Naive B cell (primary cell): ENCODE measurements at places on chromosomes 2 and 18. TPM values are rescaled to one million over a fixed set of nuclear protein-coding genes. Genes with fewer than 3 reads are reported as not detected.

Gene SPC25
- not detected for polyA plus RNA-seq

GRCh38 chr2:13000664-13001363, 284.1 kb downstream of the TRIB2 start:
- no peak for DNase-seq

DNA sequence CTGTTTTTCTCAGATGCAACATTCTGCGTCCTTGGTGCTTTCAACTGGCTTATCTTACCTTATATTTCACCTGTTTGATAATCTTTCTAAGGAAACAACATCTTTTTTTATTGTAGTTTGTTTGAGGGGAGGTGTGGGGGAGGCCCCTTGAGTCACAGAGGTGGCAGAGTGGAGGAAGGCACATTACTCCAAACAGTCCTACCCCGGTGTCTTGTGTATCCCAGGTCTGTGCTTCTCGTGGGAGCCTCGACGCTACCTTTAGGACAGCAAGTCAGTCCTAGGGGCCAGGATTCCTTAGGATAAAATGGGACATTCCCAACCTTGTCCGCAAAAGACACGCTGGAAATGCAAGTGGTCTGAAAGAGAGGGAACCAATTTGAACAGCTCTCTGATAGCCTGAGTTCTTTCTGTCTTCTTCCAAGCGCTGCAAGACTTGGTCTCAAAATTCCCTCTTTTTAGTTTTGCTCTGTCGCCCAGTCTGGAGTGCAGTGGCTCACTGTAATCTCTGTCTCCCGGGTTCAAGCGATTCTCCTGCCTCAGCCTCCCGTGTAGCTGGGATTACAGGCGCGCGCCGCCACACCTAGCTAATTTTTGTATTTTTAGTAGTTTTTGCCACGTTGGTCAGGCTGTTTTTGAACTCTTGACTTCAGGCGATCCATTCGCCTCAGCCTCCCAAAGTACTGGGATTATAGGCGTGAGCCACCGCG, 4.0 kb downstream of the GATA6 start:
- no peak for DNase-seq

Gene AQP4
- not detected for polyA plus RNA-seq

GRCh38 chr2:111054791-111055691, 65.7 kb upstream of the BCL2L11 start:
- peak; percentile 67 for DNase-seq

Gene TANK
- polyA plus RNA-seq, result 154 TPM

GRCh38 chr2:27408601-27409320, 630 bp downstream of the PPM1G start:
- DNase-seq, result no peak

DNA sequence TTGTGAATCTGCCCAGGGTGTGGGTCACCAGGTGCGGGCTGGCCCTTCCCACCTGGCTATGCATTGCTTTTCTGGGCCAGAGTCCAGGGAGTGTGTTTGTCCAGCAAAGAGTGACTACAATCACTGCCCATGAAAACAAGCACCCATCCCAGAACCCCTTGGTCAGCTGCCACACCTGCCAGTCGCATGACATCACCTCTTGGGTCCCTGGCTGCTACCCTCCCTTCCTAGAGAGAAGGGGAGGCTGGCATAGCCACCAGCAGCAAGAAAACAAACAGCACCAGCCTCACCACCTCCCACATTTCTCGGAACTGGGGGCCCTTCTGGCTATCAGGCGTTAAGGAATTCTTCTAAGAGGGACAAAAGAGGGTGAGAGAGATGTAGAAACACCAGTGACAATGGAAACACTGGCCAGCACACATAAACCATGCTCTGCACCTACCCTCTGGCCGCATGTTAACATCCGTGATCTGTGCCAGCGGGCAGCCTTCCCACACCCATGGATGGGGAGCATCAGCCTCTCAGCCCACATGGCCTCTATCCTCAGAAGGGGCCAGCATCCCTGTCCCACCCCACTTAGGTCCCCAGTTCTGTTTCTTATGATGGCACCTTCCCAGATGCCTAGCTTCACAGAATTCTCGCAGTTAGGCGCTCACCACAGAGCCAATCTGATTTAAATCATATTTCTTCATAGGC, 109.7 kb upstream of the GLI2 start:
- no peak for DNase-seq

GRCh38 chr2:158131919-158132566, 30.4 kb downstream of the UPP2 start:
- no peak for DNase-seq

Gene BCL2
- polyA plus RNA-seq, result 11.8 TPM

DNA sequence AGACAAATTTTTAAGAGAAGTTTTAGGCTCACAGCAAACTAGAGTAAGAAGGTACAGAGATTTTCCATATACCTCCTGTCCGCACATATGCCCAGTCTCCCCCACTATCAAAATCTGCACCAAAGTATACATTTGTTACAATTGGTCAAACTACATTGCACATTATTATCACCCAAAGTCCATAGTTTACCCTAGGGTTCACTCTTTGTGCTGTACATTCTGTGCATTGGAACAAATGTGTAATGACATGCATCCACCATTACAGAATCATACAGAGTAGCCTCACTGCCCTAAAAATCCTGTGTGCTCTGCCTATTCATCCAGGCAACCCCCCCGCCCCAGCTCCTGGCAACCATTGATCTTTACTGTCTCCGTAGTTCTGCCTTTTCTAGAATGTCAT, 61.7 kb upstream of the SPRED2 start:
- DNase-seq, result no peak

Gene NPPC
- polyA plus RNA-seq, result not detected

Gene CHST9
- polyA plus RNA-seq, result not detected

Gene NAGK
- polyA plus RNA-seq, result 84.9 TPM

DNA sequence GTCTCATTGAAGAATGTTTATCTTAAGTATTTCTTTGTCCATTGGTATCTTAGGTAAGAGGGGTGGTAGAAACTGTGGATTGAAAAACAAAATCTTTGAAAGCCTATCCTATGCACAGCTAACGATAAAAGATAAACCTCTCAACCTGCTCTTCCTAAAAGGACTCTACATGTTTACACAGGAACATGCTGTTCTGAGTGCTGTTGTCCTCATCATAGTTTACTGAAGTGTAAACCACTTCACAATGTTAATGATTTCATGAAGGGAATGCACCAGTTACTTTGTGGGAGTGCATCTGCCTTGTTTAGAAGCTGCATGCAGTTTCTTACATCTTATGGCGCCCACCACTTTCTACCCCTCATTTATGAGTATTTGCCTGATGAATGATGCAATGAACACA, 1.2 kb downstream of the ACMSD start:
- DNase-seq, result no peak

Gene DOCK10
- 21.6 TPM for polyA plus RNA-seq

DNA sequence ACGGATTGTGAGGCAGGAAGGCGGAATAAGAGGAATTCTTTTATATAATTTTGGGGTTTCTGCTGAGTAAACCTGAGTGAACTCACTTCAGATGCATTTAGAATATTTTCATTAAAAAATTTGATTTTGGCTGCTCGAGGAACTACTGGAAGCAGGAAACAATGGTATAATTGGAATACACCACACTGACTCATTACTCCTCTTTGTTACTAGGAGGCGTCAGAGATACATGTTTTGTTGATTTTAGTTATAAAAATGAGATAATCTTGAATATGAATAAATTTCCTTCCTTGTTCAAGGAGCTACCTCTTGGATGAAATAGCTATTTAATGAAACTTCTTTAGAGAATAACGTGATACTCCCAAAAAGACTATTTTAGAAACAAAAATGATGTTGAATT, 97.4 kb downstream of the ANKRD36 start:
- no peak for DNase-seq

GRCh38 chr2:10933700-10934225, 22.0 kb downstream of the KCNF1 start:
- no peak for DNase-seq

GRCh38 chr2:44295633-44296359, 20.5 kb downstream of the SLC3A1 start:
- no peak for DNase-seq

GRCh38 chr2:207333599-207334300, 168.0 kb upstream of the KLF7 start:
- no peak for DNase-seq

Gene TEX44
- polyA plus RNA-seq, result not detected

Gene GLI2
- not detected for polyA plus RNA-seq

DNA sequence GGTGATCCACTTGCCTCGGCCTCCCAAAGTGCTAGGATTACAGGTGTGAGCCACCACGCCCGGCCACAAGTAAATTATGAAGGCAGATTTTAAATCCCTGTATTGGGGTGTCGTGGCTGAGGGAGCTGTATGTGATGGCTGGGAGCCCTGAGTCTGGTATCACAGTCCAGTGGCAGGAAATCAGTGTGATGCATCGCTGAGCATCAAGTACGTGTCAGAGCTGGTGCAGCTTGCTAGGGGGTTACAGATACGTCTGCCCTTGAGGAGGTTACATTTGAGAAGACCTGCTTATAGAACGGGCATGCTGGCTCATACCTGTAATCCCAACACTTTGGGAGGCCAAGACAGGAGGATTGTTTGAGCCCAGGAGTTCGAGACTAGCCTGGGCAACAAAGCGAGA, 4.3 kb downstream of the ENOSF1 start:
- no peak for DNase-seq

GRCh38 chr18:43393174-43393573, 115.9 kb upstream of the SYT4 start:
- DNase-seq, result no peak

Gene SDC1
- not detected for polyA plus RNA-seq

Gene FSHR
- polyA plus RNA-seq, result not detected

Gene HOXD13
- not detected for polyA plus RNA-seq

GRCh38 chr2:24540011-24540477, 49.0 kb downstream of the NCOA1 start:
- DNase-seq, result no peak

Gene TMEM37
- not detected for polyA plus RNA-seq

DNA sequence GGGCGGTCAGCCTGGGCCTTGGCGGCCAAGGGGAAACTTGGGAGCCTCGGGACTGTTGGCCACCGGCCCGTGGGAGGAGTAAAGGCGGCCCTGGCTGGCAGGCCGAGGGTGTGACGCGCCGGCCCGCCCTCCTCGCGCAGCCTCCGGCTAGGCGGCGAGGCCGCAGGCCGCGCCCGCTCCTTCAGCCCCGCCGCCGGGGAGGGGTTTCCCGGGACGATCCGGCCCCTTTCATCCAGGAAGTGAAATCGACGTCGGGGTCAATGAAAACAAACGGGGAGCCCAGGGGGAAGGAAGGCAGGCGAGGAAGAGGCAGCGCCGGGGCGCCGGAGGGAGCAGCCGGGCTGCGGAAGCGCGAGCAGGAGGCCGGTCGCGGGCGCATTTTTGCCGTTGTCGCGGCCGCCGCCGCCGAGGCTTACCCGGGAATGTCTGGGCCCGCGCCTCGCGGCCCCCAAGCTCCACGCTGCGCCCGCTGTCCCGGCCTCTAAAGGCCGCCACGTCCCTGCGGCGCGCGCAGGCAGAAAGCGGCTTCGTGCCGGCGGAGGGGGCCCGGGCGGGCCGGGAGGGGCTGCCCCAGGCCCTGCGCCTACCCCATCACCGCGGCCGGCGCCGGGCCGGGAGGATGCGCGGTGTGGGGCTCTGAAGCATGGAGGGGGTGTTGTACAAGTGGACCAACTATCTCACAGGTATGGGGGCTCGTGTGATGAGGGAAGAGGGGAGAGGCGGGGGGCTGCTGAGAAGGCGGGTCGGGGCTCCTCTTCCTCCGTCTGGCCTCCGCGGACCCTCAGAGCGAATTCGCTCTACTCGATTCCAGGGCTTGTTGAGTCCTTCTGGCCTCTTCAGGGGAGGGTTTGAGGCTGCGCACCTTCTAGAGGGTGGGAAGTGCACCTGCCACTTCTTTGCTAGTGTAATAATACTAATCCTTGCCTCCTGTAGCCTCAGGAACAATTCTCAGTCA, at the start of gene PLEKHA3:
Gene PLEKHA3 (plus strand): TSS at position 231 of the 955 bp plus-strand sequence. CDS start 413 bp downstream, at position 644.
- peak; percentile 81 for DNase-seq

Gene SALL3
- not detected for polyA plus RNA-seq

- DNase-seq, result peak; percentile 10
Measured at GRCh38 chr2:168336786-168337388, 89.5 kb upstream of the STK39 start.

DNA sequence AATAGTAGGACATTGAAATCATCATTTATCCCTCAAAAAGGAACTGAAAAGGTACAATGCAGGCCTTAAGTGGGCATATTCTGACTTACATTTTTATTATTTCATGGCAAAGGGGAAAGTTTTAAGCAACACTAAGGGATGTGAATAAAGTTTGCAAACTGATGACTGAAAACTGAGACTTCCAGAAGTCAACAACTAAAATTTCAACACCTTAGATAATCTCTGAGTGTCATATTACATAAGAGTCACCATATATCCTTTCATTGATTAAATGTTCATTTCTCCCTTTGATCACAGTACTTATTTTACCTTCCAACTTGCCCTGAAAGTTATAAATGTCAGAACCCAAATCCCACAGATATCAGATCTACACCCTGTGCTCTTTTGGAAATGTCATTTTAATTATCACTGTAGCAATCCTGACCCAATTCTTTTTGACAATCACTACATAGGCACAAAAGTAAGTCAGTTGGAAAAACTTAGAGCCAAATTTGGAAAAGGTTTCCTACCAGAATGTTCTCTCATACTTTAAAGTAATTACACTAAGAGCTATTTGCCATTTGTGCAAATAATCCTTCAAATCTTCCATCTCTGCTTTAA, 44.4 kb upstream of the RNU4ATAC start:
- no peak for DNase-seq

DNA sequence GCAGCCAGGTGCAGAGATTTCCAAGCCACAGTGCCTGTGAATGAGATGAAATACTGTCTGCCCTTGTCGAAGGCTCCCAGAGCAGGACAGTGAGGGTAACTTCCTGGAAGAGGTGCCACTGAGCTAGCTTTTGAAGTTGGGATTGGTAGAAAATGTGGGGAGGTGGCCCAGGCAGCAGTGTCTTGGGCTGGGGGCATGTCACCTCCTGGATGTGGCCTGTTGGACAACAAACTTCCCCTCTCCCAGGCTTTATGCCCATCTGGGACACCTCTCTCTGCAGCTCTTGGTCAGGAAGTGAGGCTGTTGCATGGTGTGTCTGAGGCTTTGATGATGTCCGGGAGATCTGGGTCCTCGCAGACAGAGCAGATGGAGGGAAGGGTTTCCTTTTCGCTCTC, 151.4 kb downstream of the DYSF start:
- no peak for DNase-seq
